ENCODE measurements at places on chromosomes 13 and 19.

GRCh38 chr19:33254245-33254824, 28.7 kb upstream of the SLC7A10 start:
- no peak for DNase-seq

GRCh38 chr13:84870190-84870589, 929.0 kb downstream of the SLITRK6 start:
- no peak for DNase-seq

DNA sequence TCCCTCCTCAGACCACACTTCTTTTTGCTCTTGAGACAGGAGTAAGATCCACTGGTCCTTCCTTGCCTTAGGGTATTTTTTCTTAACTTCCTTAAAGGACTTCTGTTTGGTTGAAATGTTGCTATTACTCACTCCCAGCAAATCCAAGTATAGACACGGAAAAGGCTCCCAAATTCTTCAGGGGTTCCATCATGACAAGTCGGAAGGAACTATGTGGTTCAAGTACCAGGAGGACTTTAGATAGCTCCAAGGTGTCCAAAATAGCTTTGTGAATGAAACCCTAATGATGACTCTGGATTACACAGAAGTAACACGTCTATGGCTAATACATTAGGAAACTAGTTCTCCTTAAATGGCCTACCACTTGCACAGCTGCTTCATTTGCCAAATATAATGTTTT, 238.7 kb downstream of the KCTD12 start:
- no peak for DNase-seq

- no peak for DNase-seq
Measured at GRCh38 chr13:90577726-90578125, 769.8 kb upstream of the MIR17HG start.

GRCh38 chr13:111027458-111028439, 87.4 kb upstream of the ARHGEF7 start:
- no peak for DNase-seq

DNA sequence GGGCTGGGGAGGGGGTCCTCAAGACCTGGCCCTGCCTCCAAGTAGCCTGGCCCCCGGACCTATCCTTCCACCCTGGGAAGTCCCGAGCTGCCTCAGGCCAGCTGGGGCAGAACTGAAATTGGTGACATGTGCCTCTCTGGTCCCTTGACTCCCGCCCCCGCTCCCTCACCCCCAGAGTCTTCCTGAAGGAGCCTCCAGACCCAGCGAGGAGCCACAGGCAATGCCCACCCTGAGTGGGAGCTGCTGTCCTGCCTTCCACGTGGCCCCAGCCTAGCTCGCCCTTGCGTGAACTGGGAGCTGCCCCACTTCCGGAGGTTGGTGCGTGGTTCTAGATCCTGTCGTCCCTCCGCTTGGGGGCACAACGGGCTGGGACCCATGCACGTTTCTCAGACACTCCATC, 34.6 kb downstream of the CEBPA start:
- no peak for DNase-seq

Data from fibroblast of skin of left quadriceps (primary cell).